ENCODE measurements at places on chromosomes 2 and 18.

- DNase-seq, result no peak
Observed at GRCh38 chr2:71884303-71885042, 263.2 kb downstream of the CYP26B1 start.

GRCh38 chr2:183035298-183035953 lies 2.8 kb downstream of the NCKAP1 start:
- DNase-seq, result no peak

GRCh38 chr2:50975546-50975945 lies 56.4 kb downstream of the NRXN1 start:
- DNase-seq, result no peak

DNA sequence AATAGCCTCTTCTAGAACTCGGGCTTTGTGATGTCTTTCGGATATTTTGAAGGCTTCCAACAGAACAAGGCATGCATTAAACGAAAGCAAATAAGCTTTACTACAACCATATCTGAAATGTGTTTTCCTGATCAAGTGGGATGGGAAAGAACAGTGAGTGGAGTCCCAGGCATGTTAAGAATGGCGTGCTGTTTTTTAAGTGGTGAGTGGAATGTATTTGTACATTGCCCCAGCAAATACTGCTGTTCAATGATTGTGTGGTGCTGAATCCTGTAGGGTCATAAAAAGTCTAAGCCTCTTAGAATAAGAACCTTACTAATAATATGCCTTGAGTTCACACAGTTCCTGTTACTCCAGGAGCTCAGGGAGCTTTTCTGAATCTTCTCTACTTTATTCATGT lies 52.5 kb downstream of the POMC start:
- no peak for DNase-seq

GRCh38 chr18:63831080-63831788 lies 56.0 kb downstream of the SERPINB7 start:
- no peak for DNase-seq

DNA sequence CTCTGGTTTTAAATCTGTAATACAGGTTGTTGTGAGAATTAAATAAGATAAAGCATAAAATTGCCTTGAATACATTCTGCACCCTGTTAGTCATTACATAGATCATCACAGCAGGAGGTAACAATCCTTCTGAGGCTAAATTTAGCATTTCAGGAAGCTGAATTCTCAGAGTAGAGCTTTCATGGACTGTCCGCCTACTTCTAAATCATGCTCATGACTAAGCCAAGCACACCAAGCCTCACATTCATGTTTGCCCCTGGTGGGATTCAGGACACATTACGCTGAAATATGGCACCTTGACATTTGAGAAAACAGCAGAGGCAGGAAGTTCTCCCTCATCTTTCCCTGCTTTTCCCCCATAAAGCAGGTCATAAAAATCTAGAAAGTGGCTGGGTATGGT lies 16.6 kb upstream of the PIK3C3 start:
- DNase-seq, result no peak

GRCh38 chr2:139403948-139404347 lies 623.8 kb upstream of the NXPH2 start:
- no peak for DNase-seq

DNA sequence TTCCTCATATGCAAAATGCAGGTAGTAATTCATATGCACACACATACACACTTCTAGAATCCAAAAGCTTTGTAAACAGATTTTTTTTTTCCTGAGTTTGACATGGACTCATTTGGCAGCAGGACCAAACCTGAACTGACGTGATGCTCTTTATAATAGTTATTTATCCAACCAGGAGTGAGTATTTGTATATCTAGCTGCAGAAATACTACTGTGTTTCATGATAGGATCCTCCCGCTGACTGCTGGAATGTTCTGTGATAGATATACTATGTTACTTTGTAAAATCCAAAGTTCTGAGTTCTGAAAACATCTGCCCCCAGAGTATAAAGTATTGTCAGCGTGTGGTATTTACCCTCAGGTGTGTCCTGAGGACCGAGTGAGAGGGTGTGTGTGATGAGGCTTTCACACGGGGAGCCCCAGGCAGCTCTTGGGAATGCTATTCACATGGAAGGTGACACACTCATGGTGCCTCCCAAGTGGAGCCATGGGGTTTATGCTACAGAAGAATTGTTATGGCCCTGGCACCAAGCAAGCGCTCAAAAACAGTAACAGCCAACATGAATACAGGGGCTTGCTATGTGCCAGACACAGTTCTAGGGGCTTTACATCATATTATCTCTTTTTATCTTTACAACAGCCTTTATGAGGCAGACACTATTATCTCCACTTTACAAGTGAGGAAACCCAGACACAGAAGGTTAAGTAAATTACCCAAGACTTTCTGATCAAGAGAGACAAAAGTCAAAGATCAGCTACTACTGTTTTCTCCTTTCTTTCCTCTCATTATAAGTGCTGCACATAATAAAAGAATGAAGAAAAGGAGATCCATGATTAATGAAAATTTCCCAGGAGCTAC lies 16.7 kb upstream of the TXNDC2 start:
- no peak for DNase-seq

DNA sequence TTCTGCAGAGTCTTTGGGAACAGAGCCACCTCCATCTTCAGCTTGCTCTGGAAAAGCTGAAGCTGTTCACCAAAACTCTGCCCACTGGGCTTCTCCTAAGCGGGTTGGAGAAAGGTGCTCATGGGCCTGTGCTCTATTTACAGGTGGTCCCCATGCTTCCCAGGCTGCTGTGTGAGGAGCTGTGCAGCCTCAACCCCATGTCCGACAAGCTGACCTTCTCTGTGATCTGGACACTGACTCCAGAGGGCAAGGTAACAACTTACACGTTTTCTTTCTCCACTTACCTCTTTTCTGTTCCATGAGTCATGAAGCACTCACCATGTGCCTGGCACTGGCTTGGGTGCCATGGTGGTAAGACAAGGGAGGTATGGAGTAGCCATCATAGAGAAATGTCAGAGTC lies 129.5 kb upstream of the ALPP start:
- DNase-seq, result no peak

- DNase-seq, result no peak
Observed at GRCh38 chr2:238915196-238915595, 67.3 kb downstream of the TWIST2 start.

- DNase-seq, result no peak
Observed at GRCh38 chr2:203669820-203670219, 36.6 kb upstream of the CD28 start.

DNA sequence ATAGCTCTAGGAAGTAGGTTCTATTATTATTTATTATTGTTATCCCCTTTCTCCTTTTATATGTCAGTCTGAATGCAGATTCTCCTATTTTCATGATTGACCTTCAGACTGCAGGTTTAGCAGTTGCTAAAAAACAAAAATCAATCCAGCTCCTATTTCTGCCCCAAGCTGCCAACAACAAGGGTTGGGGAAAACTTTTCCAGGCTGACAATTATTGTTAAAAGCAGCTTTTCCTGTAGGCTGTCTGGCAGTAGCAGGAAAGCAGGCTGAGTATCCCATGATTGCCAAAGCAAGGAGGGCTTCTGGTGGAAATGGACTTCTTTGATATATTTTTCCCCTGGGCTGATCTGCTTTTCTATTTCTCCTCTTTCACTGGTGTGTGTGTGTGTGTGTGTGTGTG lies 78.0 kb upstream of the CTLA4 start:
- DNase-seq, result no peak

- DNase-seq, result no peak
Observed at GRCh38 chr18:48541747-48542400, 3.0 kb downstream of the CTIF start.

Measured in nephron progenitor cell (in vitro differentiated cells).